ENCODE measurements at places on chromosomes 2 and 18.

- no peak for DNase-seq
These were observed 12.6 kb downstream of the NT5DC4 start for GRCh38 chr2:112733456-112733855.

GRCh38 chr2:172972005-172972619, 103.5 kb upstream of the MAP3K20 start:
- DNase-seq, result no peak

DNA sequence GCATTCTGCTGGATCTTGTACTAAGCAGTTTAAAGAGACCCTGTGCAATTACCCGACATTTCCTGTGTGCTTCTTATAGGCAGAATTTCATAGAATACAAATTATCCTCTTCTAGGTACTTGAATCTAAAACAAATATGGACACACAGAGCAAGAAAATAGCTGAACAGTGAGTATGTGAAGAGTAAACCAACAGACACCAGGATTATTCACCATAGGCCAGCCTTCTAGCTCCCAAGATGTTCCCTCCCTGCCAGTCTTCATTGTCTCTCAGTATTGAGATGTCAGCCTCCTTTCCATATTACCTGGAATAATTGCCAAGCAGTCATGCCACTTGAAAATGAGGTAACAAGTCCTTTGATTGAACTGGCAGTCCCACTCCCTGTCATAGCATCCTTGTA, 187.1 kb downstream of the PTPRM start:
- DNase-seq, result no peak

DNA sequence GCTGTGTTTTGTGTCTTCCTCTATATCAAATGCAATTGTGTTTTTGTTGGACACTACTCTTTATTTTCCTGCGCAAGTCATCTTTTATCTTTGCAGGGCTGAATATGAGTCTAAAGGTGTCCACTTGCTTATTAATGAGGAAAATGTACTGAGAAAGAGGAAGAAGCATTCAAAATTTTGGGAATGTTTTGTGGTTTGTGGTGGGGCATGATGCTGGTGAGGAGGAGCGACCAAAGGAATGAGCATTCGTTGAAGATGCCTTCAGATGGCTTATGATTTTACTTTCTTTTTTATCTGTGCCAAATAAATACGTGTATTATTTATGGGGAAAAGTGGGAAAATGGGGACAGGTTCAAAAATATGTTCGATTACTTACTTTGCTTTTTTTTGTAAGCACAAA, 63.9 kb upstream of the SMIM21 start:
- DNase-seq, result no peak

GRCh38 chr2:12675352-12675795, 41.4 kb upstream of the TRIB2 start:
- no peak for DNase-seq

GRCh38 chr18:23881778-23882177, 132.8 kb upstream of the TTC39C start:
- DNase-seq, result no peak

GRCh38 chr2:63064197-63064596, 13.6 kb downstream of the OTX1 start:
- DNase-seq, result no peak
